C1 segment of cervical spinal cord (tissue), 14 donors: ENCODE measurements at places on chromosomes 4 and X.

DNA sequence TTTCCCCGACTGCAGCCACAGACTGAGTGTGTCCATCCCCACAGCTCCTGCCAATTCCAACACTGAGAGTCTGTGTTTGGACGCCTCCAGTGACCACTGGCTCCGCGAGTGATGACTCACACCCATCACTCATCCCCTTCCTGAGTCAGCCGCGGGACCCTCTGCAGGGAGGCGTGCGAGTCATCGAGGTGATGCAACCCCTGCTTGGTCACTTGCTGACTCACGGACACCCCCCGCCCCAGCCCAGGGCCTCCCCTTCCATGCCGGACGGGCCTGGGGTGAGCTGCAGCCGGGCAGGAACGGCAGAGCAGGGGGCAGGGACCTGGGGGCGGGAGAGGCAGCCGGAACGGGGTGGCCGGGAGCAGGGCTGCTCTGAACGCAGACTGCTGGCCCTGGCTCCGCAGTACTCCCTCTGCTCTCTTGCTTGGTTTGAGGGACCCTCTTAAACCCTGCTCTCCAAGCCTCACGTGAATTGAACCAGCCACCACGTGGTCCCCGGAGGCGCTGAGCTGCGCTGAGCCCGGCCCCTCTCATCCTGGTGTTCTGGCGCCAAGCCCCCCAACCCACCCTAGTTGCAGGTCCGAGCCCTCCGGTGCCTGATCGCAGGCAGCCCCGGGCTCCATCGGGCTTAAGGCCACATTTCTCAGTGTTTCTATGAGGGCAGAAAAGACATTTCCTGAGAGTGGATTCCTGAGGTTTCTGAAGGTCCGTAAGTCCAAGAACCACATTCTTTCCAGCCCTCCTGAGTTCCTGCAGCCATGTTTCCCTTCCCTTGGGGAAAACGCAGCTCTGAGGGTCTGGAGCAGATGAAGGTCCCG is 32.4 kb downstream of the FGFRL1 start:
- DNase-seq = no peak

- no peak for DNase-seq
Measured at GRCh38 chr4:184599492-184600135, 49.6 kb downstream of the CASP3 start.

DNA sequence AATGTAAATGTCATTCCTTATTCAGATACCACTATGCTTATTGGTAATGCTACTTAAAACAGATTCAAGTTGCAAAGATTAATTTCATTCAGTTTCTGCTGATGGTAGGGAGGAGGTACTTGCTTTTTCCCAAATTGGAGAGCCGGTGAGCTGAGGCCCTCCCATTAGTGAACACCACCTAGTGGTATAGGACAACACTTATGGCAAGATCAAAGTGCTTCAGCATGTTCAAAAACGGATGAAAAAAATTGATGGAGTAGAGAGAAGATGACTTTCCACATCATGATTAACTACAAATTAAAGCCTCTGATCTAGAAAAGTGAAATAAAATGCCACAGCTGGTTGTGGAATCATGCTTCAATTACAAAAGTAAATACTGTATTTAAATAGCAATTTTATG is 112.9 kb downstream of the MBNL3 start:
- DNase-seq = no peak

DNA sequence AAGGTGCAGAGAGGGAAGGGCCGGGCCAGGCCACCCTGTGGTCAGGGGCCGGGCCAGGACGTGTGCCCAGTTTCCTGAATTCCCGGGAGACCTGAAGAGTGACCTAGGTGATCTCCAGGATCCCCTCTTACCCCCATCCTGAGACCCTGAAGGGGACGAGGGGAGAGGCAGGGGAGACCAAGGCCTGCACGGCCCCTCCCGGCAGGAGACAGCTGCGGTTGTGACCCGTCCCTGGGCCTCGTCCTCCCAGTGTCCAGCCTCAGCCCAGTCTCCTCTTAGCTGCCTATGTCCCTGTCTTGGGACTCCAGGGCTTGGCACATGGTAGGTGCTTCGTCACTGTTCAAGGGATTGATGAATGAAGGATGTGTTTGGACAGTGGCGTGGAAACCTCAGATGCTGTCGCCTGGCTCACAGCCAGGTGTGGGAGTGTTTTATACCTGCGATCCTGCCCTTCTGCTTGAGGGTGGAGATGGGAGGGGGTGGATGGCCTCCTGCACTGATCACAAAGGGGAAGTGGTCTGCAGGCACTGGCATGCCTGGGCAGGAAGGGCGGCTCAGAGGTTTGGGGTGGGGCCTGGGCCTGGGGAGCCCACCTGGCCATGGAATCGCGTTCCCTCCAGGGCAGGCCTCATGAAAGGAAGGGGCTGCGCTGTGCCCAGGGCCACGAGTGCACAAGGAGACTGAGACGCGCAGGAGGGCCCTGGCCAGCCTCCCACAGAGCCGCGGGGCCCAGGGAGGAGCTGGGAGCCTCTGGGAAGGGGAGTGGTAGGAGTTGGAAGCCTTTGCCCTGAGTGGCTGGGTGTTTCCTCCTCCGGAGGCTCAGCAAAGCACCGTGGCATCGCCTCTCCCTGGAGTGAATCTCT is 6.9 kb downstream of the SH3TC1 start:
- peak; percentile 18 for DNase-seq
